Thoracic aorta endothelial cell (primary cell): ENCODE measurements at places on chromosomes 11 and 22. TPM values are rescaled to one million over a fixed set of nuclear protein-coding genes. Genes with fewer than 3 reads are reported as not detected.

RAB38 gene
- 5.1 and 8.6 TPM in 2 replicates for total RNA-seq

MMP27 gene
- total RNA-seq = not detected in 2 replicates

SLC37A2 gene
- total RNA-seq = 0.57 and 0.66 TPM in 2 replicates

DAGLA gene
- total RNA-seq = 1.7 and 2.3 TPM in 2 replicates

IL17REL gene
- total RNA-seq = 0.13 and 0.22 TPM in 2 replicates

ANKRD13D gene
- total RNA-seq = 22.1 and 23.5 TPM in 2 replicates

F2 gene
- not detected in 2 replicates for total RNA-seq

GRM5 gene
- total RNA-seq = 0.13 and 0.22 TPM in 2 replicates

DDX25 gene
- not detected in 2 replicates for total RNA-seq

LRRN4CL gene
- not detected in 2 replicates for total RNA-seq

RASL10A gene
- total RNA-seq = 0.43 and 0.80 TPM in 2 replicates

OR8B12 gene
- total RNA-seq = not detected in 2 replicates

DKK3 gene
- 122 and 143 TPM in 2 replicates for total RNA-seq

CAPN1 gene
- total RNA-seq = 155 and 234 TPM in 2 replicates

VWCE gene
- total RNA-seq = 3.8 and 6.4 TPM in 2 replicates

CCDC87 gene
- total RNA-seq = 0.27 and 0.50 TPM in 2 replicates

OR51B4 gene
- not detected in 2 replicates for total RNA-seq

HORMAD2 gene
- not detected in 2 replicates for total RNA-seq

OOSP3 gene
- not detected in 2 replicates for total RNA-seq

MDK gene
- 50.0 and 60.6 TPM in 2 replicates for total RNA-seq

PHOX2A gene
- total RNA-seq = not detected in 2 replicates

SCGB1A1 gene
- not detected in 2 replicates for total RNA-seq

SUSD2 gene
- total RNA-seq = 0.13 and 0.14 TPM in 2 replicates

SIK3 gene
- 21.0 and 23.1 TPM in 2 replicates for total RNA-seq

HTR3B gene
- total RNA-seq = not detected in 2 replicates

MISFA gene
- total RNA-seq = 0.13 and 0.65 TPM in 2 replicates

CCDC73 gene
- not detected in 2 replicates for total RNA-seq

KCTD14 gene
- 1.1 and 1.2 TPM in 2 replicates for total RNA-seq

SF3B2 gene
- 175 and 176 TPM in 2 replicates for total RNA-seq

OR8D1 gene
- not detected in 2 replicates for total RNA-seq

GALNT18 gene
- total RNA-seq = 0.27 and 5.5 TPM in 2 replicates

VSIG2 gene
- total RNA-seq = 0.27 and 0.43 TPM in 2 replicates

OR52A1 gene
- not detected in 2 replicates for total RNA-seq

GVQW3 gene
- total RNA-seq = 2.2 and 2.8 TPM in 2 replicates

CAPN5 gene
- 8.4 and 10.1 TPM in 2 replicates for total RNA-seq

LDHAL6A gene
- total RNA-seq = not detected in 2 replicates

SLC17A6 gene
- not detected in 2 replicates for total RNA-seq

PGA5 gene
- not detected in 2 replicates for total RNA-seq

SCGB1C1 gene
- total RNA-seq = not detected in 2 replicates

OR8G5 gene
- not detected in 2 replicates for total RNA-seq

SPON1 gene
- not detected in 2 replicates for total RNA-seq

YPEL1 gene
- total RNA-seq = 2.3 and 2.6 TPM in 2 replicates

HBG2 gene
- total RNA-seq = not detected in 2 replicates

GLB1L3 gene
- total RNA-seq = not detected in 2 replicates

ZNRD2 gene
- total RNA-seq = 45.3 and 55.4 TPM in 2 replicates

MB gene
- not detected in 2 replicates for total RNA-seq
